ENCODE measurements at places on chromosomes 1 and 21.

GRCh38 chr1:162703708-162704107 lies 71.4 kb downstream of the DDR2 start:
- DNase-seq = no peak

- no peak for DNase-seq
These were observed 16.8 kb downstream of the PPP1R12B start for GRCh38 chr1:202365092-202365815.

DNA sequence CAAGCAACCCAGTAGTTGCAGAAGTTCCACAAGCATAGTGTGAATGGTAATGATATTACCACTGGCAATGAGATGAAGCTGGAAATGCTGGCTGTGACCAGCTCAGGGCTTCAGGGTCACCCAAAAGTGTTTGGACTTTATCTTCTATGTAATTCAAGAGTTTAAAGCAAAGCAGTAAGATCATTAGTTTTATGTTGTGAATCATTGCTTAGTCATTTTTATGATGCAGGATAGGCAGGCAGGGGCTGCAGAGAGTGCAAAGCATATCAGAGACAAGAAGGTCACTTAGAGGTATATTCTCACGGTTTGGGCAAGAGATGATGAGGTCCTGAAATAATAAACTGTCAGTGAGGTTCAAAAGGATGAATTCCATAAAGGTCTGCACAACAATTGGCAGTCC lies 147.4 kb downstream of the OLFM3 start:
- no peak for DNase-seq

DNA sequence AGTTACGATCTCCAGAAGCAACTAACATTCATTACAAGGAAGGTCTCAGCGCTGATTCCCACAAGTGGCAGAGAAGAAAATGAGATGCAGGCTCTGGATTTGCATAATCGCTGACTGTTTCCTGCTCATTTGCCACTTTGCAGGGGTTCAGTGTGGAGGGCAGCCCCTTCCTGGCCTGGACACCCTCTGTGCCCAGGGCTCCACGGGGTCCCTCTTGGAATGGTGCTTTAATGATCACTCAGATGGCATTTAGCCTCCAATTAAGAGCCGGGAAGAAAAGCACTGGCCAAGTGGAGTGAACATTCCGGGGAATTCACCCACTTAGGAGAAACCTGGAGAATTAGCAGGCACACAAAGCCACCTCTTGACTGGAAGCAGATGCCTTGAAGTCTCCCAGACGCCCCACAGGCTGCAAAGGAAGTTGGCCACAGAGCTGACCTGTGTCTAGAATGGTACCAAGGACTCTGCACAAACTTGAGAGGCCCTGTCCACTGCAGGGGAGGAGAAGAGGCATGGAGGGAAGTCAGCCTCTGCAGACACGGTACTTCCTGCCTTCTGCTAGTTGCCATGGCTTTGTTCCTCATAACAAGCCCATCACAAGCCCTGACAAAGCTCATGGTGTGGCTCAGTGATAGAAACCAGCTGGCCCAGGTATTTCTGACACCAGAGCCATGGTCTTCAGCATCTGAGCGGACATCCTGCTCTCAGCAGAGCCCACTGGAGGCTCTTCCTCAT lies 157.2 kb downstream of the KAZN start:
- DNase-seq = no peak

DNA sequence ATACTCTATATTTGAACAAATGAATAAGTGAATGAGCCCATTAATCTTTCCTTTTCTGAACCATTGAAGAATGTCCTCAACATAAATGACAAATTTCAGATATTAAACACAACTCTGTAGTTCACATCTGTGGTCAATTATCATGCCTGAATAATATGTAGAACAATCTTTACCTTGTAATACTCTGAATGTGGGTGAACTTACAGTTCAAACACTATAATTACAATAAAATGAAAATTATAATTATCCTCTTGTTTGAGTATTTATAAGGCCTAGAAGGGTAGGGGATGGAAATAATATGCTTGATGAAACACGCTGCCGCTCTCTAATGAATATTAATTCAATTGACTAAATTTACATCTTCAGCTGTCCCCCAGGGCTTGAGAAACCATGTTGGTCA lies 8.7 kb upstream of the SFPQ start:
- no peak for DNase-seq

Measured in stimulated activated CD8-positive, alpha-beta memory T cell treated with anti-CD3 and anti-CD28 coated beads, Interleukin-15, amount 100 ng/mL, for 4 hours (primary cell).